Activated CD4-positive, alpha-beta T cell treated with anti-CD3 and anti-CD28 coated beads, Interleukin-2, amount 50 U/mL, for 1 hour (primary cell): ENCODE measurements at places on chromosomes 3 and 15.

- DNase-seq, result no peak
These were observed 113.2 kb downstream of the EEFSEC start for GRCh38 chr3:128266453-128266852.

- DNase-seq, result no peak
These were observed 28.9 kb upstream of the BHLHE40 start for GRCh38 chr3:4950351-4950784.

DNA sequence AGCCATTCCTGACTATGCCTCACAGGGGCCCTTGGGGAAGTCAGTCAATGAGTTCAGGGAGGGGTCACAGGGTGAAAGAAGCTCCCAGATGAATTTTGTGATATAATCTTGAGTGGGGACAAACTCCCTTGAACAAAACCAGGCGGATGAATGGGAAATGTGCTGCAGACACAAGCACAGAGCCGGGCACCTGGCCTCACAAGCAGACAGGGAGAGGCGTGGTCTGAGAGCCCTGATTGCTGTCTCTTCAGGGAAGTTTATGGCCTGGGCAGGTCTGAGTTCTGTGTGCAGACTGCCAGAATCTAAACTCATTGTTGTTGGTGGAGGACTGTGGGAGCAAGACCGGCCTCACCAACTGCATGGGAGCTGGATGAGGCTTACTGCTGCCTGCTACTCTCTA lies 591.8 kb downstream of the EPHA3 start:
- no peak for DNase-seq

DNA sequence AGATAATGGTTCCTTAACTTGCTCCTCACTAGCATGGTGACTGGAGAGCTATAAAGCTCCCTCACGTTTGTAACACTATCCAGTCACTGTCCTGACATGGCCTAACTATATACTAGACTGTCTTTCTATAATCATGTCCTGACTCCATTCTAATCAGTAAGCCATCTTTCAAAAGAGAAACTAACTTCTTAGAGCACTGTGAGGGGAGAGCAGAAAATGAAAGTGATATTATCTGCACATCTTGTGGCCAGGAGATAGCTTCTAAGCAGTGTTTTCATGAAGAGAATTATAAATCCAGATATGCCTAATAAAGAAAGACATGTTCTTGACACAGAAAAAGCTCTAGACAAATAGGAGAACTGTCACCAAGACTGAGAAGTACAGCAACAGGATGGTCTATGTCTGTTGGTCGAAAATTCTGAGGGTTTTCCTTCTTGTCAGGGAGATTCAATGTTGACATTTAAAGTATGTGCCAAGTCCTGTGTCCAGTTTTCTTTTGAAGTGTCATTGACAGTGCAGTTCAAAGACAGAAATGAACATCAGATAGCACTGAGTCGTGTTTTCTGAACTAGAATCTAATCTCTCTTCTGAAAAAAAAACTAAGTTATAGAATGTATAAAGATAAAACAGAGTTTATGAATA lies 230.6 kb upstream of the PEX5L start:
- DNase-seq, result no peak

DNA sequence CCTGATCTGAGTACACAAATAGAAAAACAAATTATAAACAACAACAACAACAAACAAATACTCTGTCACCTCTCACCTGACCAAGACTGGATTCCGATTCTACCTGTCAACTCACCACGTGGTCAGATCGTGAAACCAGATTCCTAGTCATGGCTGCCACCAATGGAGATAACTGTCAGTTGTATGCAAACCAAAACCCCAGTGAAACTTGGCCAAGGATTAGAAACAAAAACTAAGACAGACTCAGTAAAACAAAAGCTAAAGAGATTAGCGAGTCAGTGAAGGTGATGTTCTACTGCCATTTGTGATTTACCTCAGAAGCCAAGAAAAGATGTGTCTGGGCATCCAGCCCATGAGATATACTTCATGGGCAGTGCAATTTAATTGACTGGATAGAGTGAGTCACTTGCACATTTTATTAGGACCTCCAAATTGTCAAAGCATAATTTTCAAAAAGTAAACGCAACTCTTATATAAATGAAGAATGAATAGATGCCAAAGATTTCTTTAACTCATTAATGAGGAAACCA lies 31.1 kb downstream of the PHLDB2 start:
- no peak for DNase-seq

GRCh38 chr3:114884213-114884923 lies 262.7 kb downstream of the ZBTB20 start:
- no peak for DNase-seq

- no peak for DNase-seq
These were observed 376.5 kb downstream of the TBL1XR1 start for GRCh38 chr3:176820764-176821163.

DNA sequence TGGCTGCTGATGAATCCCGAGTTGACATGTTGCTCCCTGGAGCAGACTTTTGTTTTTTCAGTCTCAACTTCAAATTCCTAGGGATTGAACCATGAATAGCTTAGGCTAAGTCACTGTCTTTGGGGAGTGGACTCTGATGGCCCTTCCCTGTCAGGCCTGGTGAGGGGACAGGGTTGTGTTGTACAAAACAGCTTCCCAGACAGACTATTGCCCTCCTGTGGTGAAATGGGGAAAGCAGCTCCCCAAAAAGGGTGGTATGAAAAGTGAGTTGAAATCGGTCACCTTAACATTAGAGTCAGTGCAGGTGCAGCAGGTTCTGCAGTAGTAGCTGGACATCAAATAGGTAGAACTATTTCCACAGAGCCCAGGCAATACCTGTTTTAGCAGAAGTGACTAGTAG lies 775.6 kb downstream of the ROBO2 start:
- DNase-seq, result no peak

- DNase-seq, result no peak
These were observed 116.8 kb downstream of the FBLN2 start for GRCh38 chr3:13665582-13666226.

GRCh38 chr3:112755845-112756613 lies 90.6 kb downstream of the CD200R1L start:
- no peak for DNase-seq

DNA sequence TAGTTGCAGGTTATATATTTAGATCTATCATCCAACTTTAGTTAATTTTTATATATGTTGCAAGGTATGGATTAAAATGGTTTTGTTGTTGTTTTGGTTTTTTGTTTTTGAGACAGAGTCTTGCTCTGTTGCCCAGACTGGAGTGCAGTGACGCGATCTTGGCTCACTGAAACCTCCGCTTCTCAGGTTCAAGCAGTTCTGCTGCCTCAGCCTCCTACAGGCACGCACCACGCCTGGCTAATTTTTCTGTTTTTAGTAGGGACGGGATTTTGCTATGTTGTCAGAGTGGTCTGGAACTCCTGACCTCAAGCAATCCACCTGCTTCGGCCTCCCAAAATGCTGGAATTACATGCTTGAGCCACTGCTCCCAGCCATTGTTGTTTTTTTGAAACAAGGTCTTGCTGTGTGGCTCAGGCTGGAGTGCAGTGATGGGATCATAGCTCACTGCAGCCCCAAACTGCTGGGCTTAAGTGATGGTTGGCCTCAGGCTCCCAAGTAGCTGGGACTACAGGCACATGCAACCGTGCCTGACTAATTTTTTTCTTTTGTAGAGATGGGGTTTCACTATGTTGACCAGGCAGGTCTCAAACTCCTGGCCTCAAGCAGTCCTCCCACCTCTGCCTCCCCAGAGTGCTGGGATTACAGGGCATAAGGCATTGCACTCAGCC lies 92.0 kb downstream of the ZNF609 start:
- no peak for DNase-seq

- DNase-seq, result no peak
These were observed 275.9 kb upstream of the NR2F2 start for GRCh38 chr15:96054621-96055020.

GRCh38 chr3:142077859-142078500 lies 71.4 kb downstream of the TFDP2 start:
- no peak for DNase-seq

DNA sequence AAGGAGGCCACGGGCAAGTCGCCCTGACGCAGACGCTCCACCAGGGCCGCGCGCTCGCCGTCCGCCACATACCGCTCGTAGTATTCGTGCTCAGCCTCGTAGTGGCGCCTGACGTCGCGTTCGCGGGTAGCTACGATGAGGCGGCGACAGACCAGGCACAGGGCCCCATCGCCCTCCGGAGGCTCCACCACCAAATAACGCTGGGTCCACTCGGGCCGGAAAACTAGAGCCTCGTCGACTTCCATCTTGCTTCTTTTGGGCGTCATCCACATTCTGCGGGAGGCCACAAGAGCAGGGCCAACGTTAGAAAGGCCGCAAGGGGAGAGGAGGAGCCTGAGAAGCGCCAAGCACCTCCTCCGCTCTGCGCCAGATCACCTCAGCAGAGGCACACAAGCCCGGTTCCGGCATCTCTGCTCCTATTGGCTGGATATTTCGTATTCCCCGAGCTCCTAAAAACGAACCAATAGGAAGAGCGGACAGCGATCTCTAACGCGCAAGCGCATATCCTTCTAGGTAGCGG lies at the start of gene EPM2AIP1:
TSS of gene EPM2AIP1 (minus strand) at position 326 of the 520 bp plus-strand sequence. CDS start at position 272, 54 bp downstream.
- DNase-seq, result no peak

- no peak for DNase-seq
These were observed 65.4 kb downstream of the ABI3BP start for GRCh38 chr3:100927775-100928174.

DNA sequence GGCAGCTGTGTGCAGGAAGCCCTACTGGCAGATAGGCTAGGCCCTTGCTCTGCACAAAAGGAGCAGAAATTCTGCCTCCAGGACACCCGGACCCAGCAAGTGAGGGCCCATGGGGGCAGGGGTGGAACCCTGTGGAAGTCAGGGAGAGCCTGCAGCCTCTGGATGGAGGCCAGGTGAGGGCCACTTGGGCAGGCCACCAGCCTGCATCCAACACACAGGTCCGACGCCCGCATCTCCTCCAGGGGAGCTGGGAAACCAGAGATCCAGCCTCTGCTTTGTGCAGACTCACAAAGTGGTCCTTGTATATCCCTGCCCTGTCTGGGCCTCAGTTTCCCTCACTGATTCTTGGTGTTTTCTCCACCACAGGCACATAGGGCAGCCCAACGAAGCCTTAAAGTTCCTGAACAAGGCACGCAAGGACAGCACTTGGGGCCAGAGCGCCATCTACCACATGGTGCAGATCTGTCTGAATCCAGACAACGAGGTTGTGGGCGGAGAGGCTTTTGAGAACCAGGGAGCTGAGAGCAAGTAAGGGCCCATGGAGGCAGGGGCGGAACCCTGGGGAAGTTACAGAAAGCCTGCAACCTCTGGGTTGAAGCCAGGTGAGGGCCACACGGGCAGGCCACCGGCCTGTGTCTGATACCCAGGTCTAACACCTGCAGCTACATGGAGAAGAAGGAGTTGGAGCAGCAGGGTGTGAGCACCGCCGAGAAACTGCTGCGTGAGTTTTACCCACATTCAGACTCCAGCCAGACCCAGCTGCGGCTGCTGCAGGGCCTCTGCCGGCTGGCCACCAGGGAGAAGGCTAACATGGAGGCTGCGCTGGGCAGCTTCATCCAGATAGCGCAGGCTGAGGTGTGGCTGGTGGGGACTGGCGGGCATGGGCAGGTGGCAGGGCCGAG lies 16.6 kb downstream of the CSRNP1 start:
- no peak for DNase-seq

DNA sequence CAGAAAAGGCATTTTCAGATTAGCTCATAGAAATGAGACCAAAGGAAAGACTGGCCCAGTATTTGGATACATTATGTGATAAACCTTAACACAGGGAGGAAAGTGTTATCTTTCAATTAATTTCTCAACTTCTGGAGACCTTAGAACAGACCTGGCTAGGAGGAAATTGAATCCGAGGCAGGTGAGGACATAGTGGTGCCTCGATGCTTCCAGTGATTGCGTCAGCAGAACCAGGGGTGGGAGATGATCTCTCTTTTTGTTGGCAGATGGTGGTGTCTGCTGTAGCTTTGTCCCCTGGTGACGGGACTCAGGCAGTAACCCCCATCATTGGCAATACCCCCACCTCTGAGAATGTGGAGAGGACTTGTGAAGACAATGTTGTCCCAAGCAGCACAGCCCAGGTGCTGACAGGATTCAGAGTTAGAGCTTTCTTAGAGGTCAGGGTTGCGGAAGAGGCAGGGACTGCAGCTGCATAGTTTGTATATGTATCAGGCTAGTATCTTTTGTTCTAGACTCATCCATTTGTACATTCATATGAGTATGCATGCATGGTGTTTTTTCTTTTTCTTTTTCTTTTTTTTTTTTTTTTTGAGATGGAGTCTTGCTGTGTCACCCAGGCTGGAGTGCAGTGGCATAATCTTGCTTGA lies 27.9 kb upstream of the MUC20 start:
- DNase-seq, result no peak

DNA sequence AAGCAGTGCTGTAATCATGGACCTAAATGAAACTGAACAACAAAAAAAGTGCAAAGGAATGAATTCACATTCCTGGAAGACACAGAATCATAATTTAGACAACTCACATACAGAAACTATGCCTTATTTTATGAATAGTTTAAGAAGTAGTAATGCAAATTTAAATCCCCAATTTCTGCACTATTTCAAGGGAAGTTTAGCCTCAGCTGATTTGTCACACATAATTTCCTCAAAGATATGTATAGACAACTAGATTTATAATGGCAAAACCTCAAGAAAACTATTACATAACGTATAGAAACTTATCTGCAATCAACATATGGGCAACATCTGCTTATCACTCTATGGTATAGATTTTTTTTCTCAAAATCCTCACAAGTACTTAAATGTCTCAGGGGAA lies 7.8 kb upstream of the PTX3 start:
- DNase-seq, result no peak

GRCh38 chr3:43638594-43639447 lies 17.0 kb upstream of the ANO10 start:
- DNase-seq, result peak; percentile 23

GRCh38 chr15:39161096-39161495 lies 419.8 kb upstream of the THBS1 start:
- DNase-seq, result no peak

DNA sequence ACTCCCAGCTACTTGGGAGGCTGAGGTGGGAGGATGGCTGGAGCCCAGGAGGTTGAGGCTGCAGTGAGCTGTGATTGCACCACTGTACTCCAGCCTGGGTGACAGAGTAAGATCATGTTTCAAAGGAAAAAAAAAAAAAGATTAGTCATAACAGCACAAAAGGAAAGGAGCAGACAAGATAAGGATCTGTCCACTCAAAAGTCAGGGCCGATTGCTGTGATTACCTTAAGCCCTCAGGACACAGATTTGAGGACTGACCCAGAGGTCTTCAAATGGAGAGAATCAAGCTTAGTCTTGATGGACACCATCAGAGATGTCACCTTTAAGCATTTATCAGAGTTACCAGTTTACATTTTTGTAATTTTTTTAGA lies 23.9 kb upstream of the HEG1 start:
- DNase-seq, result no peak

DNA sequence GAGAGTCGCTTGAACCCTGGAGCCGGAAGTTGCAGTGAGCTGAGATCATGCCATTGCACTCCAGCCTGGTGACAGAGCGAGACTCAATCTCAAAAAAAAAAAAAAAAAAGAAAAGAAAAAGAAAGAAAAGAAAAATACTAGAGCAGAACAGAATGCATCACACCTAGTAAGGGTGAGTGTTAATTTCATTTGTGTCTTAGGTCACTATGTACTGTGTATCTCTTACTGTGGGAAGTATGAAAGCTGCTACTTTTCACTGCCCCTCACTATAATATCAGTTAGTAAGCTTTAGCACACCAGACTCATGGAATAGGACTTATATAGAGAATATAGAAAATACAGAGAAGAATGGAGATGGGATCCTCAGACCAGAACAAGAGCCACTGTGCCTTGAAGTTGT lies 45.9 kb upstream of the RASA2 start:
- no peak for DNase-seq
